ENCODE measurements at places on chromosomes 3 and 15. TPM values are rescaled to one million over a fixed set of nuclear protein-coding genes. Genes with fewer than 3 reads are reported as not detected.

- no peak for DNase-seq
Observed at GRCh38 chr3:170054204-170054603, 16.4 kb downstream of the GPR160 start.

DNA sequence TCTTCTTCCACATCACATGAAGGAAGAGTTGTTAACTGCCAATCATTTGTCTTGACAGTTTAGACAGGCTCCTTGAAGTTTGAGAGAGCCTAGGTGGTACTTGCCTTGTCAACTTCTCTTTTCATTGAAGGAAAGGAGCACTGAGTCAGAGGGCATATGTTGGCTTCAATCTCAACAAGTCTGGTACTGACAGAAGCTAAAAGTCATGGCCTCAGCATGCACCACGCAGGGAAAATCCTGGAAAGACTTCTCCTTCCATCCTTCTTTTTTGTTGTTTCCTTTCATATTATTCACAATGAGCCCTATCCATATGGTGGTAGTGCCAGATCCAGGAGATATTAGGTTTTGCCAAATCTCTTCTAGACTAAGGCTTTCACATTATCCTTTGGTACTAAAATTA lies 1272.5 kb downstream of the ROBO1 start:
- no peak for DNase-seq

GRCh38 chr3:139636511-139636910 lies 41.3 kb downstream of the NMNAT3 start:
- no peak for DNase-seq

- DNase-seq, result no peak
Observed at GRCh38 chr3:132273036-132273435, 44.2 kb upstream of the ACP3 start.

Gene MEGF11
- total RNA-seq, result not detected

Gene GOLGA8K
- total RNA-seq, result not detected
